Melanocyte of skin (primary cell): ENCODE measurements at places on chromosomes 11 and 22. TPM values are rescaled to one million over a fixed set of nuclear protein-coding genes. Genes with fewer than 3 reads are reported as not detected.

Gene SLC22A9
- not detected in 2 replicates for total RNA-seq

Gene USP2
- total RNA-seq = 0.73 and 1.0 TPM in 2 replicates

Gene NNMT
- 583 and 629 TPM in 2 replicates for total RNA-seq

Gene RCOR2
- total RNA-seq = under 0.01 and 0.15 TPM in 2 replicates

Gene C11orf97
- total RNA-seq = not detected in 2 replicates

Gene OOSP3
- not detected in 2 replicates for total RNA-seq

Gene MS4A7
- 1.0 and 2.2 TPM in 2 replicates for total RNA-seq

Gene YAP1
- 93.3 and 120 TPM in 2 replicates for total RNA-seq

Gene DEFB131B
- total RNA-seq = not detected in 2 replicates

Gene ACTN3
- total RNA-seq = not detected in 2 replicates

Gene MMP8
- total RNA-seq = 12.0 and 18.9 TPM in 2 replicates
